ENCODE measurements at places on chromosomes 3 and 15.

DNA sequence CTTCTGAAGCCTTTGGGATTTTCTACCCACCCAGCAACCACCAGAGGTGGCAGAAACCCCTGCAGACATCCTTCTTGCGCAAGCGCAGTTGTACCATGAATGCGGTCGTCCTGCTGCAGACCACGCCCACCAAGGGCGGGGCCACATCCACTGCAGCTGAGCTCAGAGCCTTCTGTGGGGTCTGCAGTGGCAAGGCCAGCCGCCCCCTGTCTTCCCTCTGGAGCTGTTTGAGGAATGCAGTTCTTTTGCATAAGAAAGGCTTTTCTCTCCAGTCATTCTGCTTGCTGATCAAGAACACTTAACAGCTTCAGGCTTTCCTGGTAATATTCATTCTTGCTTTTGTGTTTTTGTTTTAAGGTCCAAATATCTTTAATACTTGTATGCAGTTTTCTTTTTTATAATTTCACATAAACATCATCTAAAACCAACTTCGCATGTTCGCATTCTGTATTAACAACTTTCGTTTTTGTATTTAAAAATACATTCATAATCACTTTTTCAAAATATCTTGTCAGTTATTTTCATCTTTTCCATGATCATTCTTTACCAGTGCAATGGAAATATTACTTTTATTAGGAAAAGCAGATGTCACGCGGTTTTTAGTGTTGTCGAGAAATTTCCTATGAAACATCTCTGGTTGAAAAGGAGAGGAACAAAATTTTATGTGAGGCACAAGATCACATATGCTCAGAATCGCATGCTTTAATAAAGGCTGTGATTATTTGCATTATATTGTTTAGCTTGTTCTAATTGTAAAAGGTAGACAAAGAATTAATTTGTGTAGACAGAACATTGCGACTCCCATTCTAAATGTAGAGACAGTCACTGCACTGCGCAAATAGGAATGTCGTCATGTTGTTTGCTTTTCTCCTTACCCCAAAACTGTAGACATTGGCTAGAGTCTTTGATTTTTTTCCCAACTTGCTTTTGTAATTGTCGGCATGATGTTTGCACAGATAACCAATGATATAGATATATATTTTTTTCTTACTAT lies 98.1 kb upstream of the SNRPN start:
- DNase-seq: peak; percentile 98

DNA sequence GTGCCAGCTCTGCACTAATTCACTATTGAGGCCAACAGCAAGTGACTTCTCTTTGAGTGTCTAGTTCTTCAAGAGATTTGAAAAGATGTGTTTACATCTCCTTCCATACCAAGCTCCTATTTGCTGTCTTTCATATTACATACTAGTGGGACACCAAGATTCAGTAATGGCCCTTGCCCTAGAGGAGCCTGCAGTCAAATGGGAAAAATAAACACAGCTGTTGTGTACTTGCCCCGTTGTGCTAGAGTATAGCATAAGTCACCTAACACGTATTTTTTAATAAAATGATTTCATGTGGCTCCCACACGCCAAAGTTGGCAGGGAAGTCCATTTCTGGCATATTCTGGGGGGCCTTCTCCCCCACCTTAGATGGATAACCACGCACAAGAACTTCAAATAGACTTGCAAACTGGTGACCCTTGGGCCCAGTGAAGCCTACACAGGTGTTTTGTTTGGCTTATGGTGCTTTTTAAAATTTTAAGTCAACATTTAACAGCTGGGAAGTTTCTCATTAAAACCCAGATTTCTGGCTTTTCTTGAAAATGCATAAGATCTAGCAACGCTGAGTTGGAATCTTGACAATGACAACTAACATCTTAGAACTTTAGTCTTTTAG lies 95.3 kb upstream of the LPP start:
- DNase-seq: no peak

- DNase-seq: no peak
These were observed 19.3 kb upstream of the RAB6B start for GRCh38 chr3:133914839-133915600.

DNA sequence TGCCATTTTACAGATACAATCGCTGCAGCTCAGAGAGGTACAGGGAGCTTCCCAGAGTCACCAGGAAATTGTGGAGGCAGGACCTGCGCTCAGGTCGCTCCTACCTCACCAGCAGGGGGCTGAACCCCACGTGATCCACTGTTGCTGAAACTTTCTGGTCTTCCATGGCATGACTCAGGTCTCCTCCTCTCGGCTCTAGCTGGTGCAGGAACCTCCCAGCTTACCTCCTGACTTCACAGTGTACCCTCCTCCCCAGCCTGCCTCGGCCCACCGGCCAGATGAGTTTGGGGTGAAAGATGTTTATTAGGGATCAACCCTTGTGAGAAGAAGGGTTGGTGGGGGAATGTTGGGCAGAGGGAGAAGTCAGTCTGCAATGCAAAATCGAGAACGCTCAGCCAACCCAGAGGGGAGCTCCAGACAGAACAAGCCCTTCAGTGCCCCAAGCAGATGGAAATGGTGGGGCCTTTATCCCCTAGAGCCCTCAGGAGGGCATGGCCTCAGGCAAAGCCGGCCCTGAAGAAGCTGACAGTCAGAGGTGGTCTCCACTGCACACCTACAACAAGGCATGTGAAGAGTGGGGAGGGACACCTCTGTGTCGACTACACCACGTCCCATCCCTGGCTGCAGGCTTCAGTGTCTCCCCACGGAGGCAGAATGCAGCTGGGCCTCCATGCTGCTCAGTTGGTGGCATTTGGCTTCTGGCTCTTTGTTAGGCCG lies 118.6 kb upstream of the PRR20G start:
- DNase-seq: peak; percentile 67

GRCh38 chr15:35696767-35697231 lies 150.8 kb upstream of the DPH6 start:
- DNase-seq: peak; percentile 49

- DNase-seq: no peak
These were observed 17.5 kb upstream of the SPTSSB start for GRCh38 chr3:161388855-161389254.

GRCh38 chr15:60385620-60386552 lies 11.9 kb downstream of the ANXA2 start:
- no peak for DNase-seq

DNA sequence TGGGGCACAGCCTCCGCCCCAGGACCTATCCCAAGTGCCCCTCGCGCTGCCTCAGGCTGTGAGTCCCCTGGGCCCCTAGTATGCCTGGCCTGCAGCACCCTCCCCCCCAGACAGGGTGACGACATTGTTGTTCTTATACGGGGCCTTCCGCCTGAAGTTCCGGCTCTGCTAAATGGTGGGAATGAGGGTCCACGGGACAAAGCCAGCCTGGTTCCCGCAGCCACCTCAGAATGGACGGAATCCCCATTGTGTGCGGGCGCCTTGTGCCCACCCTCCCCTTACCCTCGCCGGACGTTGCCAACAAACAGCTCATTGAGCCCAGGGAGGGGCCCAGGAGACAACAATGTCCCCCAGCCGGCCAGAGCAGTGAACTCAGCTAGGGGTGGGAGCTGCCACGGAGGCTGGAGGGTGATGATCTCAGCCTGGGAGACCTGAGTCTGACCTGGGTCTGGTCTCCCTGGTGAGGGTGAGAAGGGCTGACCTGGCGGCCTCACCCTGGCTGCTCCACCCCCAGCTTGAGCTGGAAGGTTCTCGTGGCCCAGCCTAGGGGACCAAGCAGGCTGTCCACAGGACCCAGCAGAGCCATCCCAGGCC lies 10.2 kb upstream of the DLL4 start:
- DNase-seq: peak; percentile 20

All from ELF-1 (cell line).